ENCODE measurements at places on chromosomes 6 and 20.

DNA sequence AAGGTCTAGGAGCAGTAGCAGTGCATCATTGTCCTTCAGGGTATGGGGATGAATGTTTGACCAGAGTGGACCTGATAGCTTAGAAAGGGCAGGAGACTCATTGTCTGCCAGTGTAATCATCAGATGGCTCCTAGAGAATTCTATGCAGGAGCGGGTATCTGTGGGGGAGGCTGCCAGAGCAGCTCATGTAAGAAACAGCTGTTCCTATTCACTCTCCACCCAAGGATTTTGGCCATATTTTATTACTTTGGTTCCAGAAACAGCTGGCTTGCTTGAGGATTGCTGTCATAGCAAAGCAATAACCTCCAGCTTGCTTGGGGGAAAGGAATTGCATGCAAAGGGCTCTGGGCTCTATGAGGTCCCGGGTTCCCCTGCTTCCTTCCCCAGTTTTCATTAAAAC, 44.1 kb downstream of the RALY start:
- no peak for DNase-seq

- DNase-seq, result no peak
These were observed 129.5 kb downstream of the FOXC1 start for GRCh38 chr6:1739220-1739619.

GRCh38 chr6:48922837-48923236, 540.2 kb downstream of the MMUT start:
- DNase-seq, result no peak

GRCh38 chr6:138514860-138515540, 15.7 kb upstream of the NHSL1 start:
- no peak for DNase-seq

DNA sequence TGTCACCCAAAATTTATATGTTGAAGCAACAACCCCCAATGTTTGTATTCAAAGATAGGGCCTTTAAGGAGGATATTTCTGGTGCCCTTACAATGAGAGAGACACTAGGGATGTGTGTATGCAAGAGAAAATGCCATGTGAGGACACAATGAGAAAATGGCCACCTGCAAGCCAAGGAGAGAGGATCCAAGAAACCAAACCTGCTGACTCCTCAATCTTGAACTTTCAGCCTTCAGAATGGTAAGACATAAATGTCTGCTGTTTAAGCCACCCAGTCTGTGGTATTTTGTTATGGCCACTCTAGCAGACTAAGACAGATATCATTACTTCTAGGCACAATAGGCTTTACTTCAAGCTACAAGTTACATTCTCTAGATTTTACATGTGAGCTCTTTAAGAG, 1145.1 kb upstream of the MAP3K7 start:
- DNase-seq, result no peak

- no peak for DNase-seq
These were observed 260.3 kb downstream of the ALDH8A1 start for GRCh38 chr6:134689641-134690040.

All from GM06990 (cell line).